ENCODE measurements at places on chromosomes 4 and X.

DNA sequence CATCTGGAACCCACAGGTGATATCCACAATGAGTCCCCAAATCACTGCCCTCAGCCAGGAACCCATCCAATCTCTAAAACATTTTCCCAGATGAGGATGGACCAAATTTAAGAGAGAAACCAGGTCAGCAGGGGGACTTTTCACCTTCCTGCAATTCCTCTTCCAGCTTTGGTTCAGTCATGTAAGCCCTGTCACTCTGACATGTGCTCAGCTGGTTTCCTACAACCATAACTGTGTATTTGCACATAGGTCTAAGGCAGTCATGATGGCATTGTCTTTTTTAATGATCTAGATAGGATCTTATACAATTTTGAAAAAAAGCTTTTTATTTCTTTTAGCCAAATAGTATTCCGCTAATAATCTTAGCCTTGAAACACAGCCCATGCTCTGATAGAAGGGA, 6.5 kb downstream of the CXXC4 start:
- no peak for DNase-seq

GRCh38 chr4:159272273-159273140, 169.6 kb downstream of the RAPGEF2 start:
- no peak for DNase-seq

DNA sequence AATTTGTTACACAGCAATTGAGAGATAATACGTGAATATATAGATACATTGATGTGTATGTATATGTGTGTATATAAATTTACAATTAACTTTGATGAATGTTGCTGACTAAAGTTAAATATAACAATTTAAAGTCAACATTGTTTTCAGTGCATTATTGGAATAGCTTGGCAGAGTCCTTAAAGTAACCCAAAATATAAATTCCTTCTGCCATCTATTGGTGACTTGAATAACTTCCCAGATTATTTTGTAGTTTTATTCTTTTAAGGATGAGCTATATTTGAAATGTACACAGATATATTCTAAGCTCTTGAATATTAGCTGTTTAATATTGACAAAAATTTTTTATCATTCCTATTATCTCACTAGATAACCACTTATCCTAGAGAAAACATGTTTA, 298.2 kb upstream of the FSTL5 start:
- DNase-seq, result no peak

DNA sequence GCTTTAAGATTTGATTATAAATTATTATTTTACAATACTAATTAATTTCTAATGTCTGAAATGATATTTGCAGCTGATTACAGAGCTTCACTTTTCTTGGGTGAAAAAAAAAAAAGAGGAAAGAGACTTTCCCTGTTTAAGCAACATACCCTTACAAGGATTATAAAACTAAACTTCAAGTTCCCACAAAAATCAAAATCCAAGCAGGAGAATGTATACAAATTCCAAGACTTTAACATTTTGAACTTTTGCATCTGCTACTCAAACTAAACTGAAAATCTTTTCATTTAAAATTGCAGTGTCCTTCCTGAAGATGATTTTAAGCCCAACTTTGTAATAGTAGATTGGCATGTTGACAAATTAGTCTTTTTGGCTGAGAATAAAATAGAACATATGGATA, 742.4 kb upstream of the INTU start:
- DNase-seq, result no peak

GRCh38 chr4:169090484-169091215, 80.6 kb upstream of the CBR4 start:
- DNase-seq, result no peak

- no peak for DNase-seq
Measured at GRCh38 chr4:55906989-55907388, 41.8 kb upstream of the CEP135 start.

GRCh38 chr4:82706349-82707000, 92.1 kb downstream of the SCD5 start:
- DNase-seq, result no peak

- no peak for DNase-seq
Measured at GRCh38 chr4:99207911-99208718, 10.9 kb downstream of the ADH6 start.

DNA sequence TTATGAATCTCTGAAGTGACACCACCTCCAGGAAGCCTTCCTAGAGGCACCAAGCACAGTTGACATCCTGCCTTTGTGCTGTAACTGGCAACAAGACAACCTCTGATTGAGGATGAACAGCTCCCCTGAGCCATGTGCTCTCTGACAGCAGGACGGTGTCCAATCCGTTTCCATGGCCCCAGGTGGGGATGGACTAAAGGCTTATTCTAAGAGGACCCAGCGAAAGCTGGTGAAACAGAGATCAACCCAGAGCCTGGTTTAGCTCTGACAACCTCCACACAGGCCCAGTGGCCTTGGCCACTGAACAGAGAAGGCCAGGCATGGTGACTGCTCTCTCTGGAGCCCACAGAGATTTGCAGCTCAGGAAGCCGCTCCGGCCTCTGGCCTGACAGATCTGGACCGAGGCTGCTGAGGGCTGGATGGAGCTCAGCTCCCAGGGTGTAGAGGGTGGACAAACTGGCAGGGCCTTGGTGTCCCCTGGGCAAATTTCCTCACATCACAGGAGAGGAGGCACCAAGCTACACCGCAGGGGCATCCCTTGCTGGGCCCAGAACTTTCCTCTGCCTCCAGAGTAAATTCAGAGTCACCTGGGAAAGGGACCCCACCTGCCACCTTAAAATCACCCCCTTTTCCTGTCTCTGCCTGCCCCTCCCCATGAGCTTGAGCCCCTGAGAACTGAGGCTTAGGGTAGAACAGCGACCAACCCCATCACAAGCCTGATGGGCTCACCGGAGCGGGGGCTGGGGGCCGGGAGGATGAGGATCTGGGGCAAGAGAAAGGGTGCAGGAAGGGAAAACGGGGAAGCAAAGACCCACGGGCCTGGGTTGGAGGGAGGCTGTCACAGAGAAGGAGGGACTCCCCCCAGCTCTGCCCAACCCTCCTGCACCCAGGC, 40.2 kb downstream of the HMX1 start:
- no peak for DNase-seq

GRCh38 chr4:180058691-180059215, 2184.4 kb upstream of the TENM3 start:
- no peak for DNase-seq

GRCh38 chr4:184475498-184475897, 1.1 kb upstream of the IRF2 start:
- DNase-seq, result no peak

DNA sequence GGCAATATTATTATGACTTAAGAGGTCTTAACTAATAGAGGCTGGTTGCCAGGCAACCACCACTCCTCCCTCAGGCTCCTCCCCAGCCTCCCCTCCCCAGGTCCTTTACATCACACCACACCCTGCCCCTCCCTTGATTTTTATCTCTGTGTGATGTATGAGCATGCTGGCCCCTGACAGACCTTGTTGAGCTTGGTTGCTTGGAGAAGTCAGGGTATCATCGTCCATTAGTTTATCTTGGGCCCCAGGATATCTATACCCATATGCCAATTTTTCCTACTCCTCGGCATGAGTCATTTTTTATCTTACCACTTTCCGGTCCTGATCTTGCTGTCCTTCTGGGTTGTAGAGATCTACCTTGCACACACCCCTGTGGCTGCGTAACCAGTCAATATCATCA, 2.5 kb downstream of the AKAP4 start:
- no peak for DNase-seq

DNA sequence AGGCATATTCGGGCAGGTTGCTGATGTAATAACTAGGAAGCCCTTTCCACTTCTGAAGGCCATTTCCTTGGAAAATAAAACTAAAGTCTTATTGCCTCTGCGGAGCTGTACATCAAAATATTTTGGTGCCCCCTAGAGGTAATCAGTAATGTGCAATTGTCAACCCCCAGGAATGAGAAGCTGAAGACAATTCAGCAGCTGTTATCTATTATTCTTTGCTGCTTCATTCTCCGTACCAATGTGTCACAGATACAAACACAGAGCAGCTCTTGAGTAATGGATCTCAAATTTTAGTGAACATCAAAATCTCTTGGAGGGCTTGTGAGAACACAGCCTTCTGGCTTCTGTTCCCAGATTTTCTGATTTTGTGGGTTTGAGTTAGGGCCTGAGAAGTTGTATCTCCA, 3.5 kb upstream of the SLIT2 start:
- DNase-seq, result no peak

DNA sequence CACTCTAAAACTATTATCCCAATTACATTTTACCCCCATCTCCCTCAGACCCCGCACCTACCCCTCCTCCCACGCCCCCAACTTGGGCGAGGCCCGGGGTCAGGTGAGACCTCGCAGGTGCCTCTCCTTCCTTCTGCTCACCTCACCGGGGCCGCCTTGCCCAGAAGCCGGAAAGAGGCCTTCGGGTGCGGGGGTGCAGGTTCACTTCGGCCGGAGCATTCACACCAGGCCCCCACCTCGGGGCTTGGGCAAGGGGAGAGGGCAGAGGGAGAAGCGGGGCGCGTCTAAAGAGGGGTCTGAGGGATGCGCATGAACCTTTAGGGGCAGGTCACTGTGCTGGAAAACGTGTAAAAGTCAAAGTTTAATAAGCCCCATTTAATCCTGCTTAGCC, 427 bp downstream of the ZNF182 start:
- DNase-seq, result no peak

DNA sequence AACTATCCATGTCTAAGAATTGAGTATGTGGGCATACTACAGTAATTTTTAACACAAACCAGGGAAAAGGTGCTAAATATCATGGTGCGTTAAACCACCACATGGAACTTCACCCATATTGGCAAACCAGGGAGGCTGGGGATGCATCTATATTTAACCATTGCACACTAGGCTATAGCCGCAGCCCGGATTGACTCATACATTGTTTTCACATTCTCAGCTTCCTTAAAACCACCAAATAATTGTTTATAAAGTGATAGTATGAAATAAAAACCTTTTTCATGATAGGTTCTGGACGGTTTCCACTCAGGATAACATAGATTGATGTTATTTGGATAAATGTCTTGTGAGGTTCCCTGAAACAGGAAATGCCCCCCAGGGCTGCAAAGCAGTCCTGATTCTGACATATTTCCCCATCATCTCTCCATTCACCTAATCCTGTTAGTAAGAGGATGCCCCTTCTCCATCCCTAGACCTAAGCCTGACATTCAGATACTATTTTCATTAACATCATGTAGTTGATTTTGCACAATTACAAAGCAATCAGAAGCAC, 7.9 kb downstream of the COL25A1 start:
- DNase-seq, result no peak

DNA sequence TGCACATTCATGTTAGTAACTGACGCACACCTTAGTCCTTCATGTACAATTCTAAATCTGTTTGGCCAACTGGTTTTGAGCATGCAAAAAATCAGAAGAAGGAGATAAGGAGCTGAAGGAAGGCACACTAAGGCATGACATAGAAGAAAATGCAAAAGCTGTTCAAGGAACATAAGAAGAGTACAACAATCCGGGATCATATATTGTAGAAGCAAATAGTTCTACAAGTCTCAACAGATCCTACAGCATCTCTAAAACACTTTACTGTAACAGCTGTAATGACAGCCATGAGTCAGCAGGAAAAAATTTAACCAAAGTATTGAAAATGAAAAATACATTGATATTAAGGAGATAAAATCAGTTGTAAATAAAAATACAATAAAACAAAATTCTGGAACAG, 57.7 kb downstream of the KLHL13 start:
- DNase-seq, result no peak

- DNase-seq, result no peak
Measured at GRCh38 chrX:143788265-143788664, 67.7 kb upstream of the SPANXN2 start.

GRCh38 chr4:52091801-52092200, 40.7 kb downstream of the SPATA18 start:
- no peak for DNase-seq

DNA sequence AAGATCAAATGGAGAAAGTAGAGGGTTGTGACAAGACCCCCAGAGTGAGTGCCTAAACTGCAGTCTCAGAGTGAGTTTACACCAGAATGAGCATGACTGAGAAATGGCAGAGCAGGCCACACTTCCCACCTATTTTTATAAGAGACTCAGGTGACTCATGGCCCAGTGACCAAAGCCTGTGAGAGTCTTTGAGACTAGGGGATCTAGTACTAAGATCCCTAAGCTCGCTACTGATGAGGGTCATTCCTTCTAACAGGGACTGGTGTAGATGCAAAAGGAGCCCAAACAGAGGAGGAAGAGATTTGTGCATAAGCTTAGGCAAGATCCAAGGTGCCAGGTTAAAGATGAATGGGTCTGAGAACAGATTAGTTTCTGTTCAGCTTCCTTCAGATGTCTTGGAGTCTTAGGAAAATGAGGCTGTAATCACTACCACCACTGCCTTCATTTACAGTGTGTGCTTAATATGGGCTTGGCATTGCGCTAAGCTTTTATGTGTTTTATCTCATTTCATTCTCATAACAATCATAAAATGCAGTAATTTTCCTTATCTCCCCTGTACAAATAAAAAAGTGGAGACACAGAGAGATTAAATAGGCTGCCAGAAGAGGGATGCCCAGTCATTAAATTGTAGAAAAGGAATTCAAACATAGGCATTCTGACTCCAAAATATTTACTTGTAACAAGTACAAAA, 62.8 kb downstream of the RWDD4 start:
- no peak for DNase-seq

- DNase-seq, result no peak
Measured at GRCh38 chrX:16654093-16654492, 4.1 kb downstream of the S100G start.

GRCh38 chr4:117479673-117480072, 394.3 kb upstream of the TRAM1L1 start:
- no peak for DNase-seq

GRCh38 chrX:11355259-11355909, 62.2 kb downstream of the AMELX start:
- DNase-seq, result no peak

GRCh38 chrX:123740536-123740935, 7.7 kb upstream of the THOC2 start:
- DNase-seq, result no peak

DNA sequence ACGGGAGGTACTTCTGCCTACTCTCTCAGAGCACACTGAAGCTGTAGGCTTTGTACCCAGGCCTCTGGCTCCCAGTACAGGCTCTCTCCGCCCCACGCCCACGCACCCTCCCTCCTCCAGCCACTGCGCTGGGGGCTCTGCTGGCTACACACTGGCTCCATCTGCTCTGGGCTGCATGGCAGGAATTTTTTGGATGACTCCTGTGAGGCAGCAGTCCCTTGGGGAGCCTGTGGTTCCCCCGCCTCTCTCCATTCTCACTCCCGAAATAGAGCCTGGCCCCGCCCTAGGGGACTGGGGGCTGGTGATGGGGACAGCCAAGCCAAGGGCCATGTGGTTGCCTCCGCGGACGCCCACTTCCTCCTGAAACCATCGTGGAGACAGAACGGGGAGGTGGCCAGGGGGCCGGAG, 58.1 kb upstream of the ADRA2C start:
- no peak for DNase-seq

DNA sequence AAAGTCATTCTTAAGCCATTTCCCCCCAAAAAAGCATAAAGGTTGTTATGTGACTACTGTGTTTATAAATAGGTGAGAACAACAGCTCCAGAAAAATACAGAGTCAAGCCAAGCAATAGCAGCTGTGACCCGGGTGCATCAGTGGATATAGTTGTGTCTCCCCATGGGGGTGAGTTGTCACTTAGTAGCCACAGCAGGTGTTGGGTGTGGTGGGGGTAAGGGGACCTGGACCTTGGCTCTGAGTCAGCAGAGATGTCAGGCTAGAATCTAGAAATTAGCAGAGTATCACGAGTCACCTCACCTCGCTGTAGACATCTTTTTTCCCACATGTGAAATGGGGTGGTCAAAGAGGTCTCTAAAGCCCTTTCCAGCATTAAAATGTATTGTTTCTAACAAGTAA, 42.4 kb downstream of the MOSPD2 start:
- DNase-seq, result no peak
